Occipital lobe (tissue), 3 donors: ENCODE measurements at places on chromosomes 1 and 21.

- no peak for DNase-seq
Observed at GRCh38 chr1:175124861-175125260, 57.2 kb downstream of the TNN start.

- no peak for DNase-seq
Observed at GRCh38 chr1:17472814-17473213, 33.3 kb upstream of the RCC2 start.

GRCh38 chr1:236351875-236352573 lies 42.1 kb upstream of the EDARADD start:
- no peak for DNase-seq

DNA sequence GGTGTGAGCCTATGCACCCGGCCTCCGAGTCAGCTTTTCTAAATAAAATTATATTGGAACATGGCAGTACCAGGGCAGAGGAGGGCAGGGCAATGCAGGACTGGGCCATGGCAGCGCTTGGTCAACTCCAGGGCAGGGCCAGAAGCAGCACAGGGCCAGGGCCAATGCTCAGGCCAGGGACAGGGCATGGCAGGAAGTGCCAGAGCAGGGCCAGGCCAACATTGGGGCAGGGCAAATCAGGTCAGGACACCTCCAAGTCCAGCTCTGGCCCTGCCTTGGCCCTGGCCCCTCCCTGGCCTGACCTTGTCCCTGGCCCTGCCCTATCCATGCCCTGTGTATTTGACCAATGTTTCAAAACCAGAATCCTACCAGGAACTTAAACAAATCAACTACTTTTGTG lies 156.1 kb downstream of the LIPI start:
- DNase-seq: no peak

GRCh38 chr21:30234643-30235042 lies 18.7 kb upstream of the CLDN8 start:
- DNase-seq: no peak

DNA sequence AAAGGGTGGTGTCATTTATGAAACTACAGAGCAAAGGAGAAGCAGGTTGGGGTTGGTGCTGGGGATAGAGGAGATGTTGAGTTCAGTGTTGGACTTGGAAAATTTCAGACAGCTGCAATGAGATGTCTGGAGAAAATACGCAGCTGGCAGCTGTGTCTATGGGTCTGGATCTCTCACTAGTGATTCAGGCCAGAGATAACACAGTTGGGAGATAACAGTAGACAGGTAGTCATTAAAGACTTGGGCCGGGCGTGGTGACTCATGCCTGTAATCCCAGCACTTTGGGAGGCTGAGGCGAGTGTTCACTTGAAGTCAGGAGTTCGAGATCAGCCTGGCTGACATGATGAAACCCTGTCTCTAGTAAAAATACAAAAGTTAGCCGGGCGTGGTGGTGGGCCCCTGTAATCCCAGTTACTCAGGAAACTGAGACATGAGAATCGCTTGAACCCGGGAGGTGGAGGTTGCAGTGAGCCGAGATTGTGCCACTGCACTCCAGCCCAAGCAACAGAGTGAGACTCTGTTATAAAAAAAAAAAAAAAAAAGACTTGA lies 2.5 kb upstream of the TFAP2E start:
- DNase-seq: no peak
